T-cell (primary cell): ENCODE measurements at places on chromosomes 5 and 9. TPM values are rescaled to one million over a fixed set of nuclear protein-coding genes. Genes with fewer than 3 reads are reported as not detected.

GRCh38 chr9:136248951-136249876 is 3.6 kb upstream of the QSOX2 start:
- no peaks in the 10 kb centered on the region for H3K27me3 ChIP-seq
- H3K27ac ChIP-seq, result no peak overlapping the region
- H3K4me1 ChIP-seq, result peaks cover 18% of the 10 kb centered on the region
- H3K36me3 ChIP-seq, result no peaks in the 10 kb centered on the region
- H3K4me3 ChIP-seq, result no peak overlapping the region

FSD1L gene
- total RNA-seq, result 2.3 TPM

LHX6 gene
- not detected for total RNA-seq

ITK gene
- 286 TPM for total RNA-seq

LRSAM1 gene
- 17.9 TPM for total RNA-seq

DNA sequence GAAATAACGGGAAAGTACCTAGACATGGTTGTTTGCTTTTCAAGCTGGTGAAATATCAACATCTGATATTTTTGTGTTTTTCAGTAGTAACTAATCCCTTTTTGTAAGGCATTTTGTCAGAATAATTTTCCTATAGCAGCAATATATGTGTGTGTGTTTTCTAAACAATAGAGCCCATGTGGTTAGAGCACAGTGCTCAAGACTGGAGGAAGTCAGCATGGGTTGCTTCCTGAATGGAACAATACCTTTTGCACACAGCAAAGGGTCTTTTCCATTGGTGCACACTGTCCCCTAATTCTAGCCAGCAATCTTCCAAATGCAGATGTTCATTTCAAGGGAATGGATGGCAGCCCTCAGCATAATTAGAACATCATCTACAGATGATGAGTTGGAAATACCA is 270.1 kb downstream of the AOPEP start:
- no peak overlapping the region for H3K4me3 ChIP-seq
- no peak for DNase-seq
- no peaks in the 10 kb centered on the region for H3K36me3 ChIP-seq
- H3K4me1 ChIP-seq, result no peaks in the 10 kb centered on the region
- peaks cover 5% of the 10 kb centered on the region for H3K27me3 ChIP-seq

DNA sequence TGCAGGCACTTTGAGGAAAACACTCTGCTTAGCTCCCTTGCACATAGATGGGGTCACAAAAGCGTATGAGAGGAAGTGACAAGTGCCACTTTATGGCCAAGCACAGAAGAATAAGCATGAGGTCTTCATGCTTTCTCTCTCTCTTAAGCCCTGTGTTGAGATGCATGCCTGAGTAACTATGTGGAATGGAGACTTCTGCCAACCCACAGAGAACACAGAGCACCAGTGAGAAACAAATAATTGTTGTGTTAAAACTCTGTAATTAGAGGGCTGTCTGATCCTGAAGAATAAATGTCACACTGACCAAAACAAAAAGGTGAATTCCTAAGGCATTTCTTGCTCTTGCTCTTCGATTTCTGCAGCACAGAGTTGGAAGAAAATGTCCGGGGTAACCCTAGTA is 488.5 kb downstream of the CTNND2 start:
- no peaks in the 10 kb centered on the region for H3K27me3 ChIP-seq
- no peaks in the 10 kb centered on the region for H3K36me3 ChIP-seq
- no peaks in the 10 kb centered on the region for H3K4me1 ChIP-seq
- H3K27ac ChIP-seq, result no peak overlapping the region
- no peak overlapping the region for H3K4me3 ChIP-seq
- DNase-seq, result no peak

DNA sequence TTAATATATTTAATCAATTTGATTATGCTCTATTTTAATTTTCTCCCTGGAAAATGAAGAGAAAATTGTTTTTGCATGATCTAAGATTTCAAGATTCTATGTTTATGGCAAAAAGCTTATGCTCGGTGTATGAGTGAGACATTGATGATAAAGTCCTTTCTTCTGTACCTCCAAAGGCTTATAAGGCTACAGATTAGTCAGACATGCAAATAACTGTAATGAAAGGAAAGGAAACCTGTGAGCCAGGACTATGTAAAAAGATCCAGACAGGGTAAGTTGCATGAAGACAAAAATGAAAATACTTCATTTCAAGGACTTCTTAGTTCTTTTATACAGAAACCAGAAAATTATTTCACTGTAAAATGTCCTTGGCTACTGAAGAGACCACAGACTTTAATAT is 52.2 kb upstream of the EDIL3 start:
- no peak for DNase-seq
- no peaks in the 10 kb centered on the region for H3K4me1 ChIP-seq
- no peaks in the 10 kb centered on the region for H3K27me3 ChIP-seq
- H3K4me3 ChIP-seq, result no peak overlapping the region

- no peak overlapping the region for H3K27ac ChIP-seq
- H3K4me1 ChIP-seq, result no peaks in the 10 kb centered on the region
- H3K36me3 ChIP-seq, result no peaks in the 10 kb centered on the region
- DNase-seq, result no peak
- H3K27me3 ChIP-seq, result no peaks in the 10 kb centered on the region
Observed at GRCh38 chr5:92945605-92946097, 635.4 kb downstream of the NR2F1-AS1 start.

DNA sequence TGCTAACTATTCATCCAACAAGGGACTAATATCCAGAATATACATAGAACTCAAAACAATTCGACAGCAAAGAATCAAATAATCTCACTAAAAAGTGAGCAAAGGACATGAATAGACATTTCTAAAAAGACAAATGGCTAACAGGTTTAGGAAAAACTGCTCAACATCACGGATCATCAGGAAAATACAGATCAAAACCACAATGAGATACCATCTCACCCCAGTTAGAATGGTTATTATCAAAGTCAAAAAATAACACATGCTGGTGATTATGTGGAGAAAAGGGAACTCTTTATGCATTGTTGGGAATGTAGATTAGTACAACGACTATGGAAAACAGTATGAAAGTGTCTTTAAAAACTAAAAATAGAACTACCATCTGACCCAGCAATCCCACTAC is 150.1 kb downstream of the DEPDC1B start:
- H3K4me1 ChIP-seq, result no peaks in the 10 kb centered on the region
- H3K27me3 ChIP-seq, result no peaks in the 10 kb centered on the region
- H3K36me3 ChIP-seq, result no peaks in the 10 kb centered on the region
- DNase-seq, result no peak
- H3K27ac ChIP-seq, result no peak overlapping the region

DNA sequence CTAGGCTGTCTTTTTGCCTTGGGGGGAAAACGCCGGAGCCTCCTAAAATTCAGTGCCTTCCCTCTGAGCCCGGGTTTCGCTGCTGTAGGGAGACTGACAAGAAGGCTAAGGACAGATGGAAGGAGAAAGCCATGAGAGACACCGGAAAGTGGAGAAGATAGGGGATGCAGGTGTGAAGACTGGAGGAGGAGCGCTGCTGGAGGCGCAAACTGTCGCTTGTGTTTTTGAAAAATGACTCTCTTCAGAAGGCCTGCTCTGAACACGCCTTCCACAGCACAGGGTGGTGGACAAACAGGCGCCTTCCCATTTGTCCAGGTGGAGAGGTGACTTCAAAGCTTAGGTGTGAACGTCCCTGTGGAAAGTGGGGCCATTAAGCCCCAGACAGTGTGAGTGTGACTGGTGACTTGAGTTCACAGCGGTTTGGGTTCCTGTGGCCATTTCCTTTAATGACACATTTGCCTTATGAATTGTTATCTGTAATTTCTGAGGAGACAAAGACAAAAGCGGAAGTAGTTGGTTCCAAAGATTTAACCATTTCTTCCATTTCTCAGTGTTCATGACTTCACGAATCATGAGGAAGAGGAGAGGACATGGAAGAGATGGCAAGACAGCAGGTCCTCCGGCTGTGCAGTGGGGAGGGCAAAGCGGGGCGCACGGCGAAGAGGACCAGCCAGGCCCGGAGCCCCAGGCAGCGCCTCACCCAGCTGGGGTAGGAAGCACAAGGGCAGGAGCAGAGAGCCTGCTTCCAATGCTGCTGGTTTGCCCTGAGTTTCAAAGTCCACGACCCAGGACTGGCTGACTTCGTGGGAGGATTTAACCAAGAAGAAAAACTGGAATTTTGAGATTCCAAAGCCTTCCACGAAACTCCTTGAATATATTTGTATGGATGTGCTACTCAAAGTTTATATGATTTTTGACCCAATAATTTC is 27.8 kb upstream of the SEMA4D start:
- H3K27ac ChIP-seq, result peak overlapping the region; percentile 10
- DNase-seq, result no peak
- H3K36me3 ChIP-seq, result no peaks in the 10 kb centered on the region
- H3K27me3 ChIP-seq, result no peaks in the 10 kb centered on the region
- H3K4me3 ChIP-seq, result no peak overlapping the region
- peaks cover 85% of the 10 kb centered on the region for H3K4me1 ChIP-seq

DNA sequence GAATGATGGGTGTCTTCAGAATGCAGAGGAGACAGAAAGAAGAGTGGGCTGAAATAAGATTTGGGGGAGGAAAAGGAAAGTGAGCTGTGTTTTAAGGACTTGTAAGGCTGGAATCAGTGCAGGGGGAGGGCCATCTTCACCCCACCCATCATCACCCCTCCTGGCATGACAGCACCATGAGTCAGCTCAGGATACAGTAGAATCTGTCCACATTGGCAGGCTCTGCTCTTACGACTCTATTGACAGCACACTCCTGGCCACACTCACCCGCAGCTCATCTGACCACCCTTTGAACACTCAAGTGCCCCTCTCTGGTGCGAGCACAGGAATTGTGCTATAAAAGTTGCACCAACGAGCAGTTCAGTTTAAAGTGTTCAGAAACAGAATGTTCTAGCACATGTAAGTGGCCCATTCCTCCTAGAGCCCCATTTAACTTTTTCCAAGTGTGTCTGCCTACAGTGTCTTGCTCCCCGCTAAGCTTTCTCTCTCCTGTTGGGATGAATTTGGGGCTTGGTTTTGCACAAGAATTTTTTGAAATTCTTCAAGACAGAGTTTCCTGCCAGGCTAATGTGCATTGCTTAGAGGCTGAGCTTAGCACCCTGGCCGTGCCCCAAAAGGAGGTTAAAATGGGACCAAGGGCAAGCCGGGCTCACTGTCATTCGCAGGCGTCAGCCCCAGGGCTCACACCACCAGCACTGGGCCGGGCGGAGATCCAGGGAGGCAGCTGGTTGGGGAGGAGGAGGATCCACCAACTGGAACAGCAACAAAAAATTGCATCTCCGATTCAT is 12.0 kb downstream of the ADRA1B start:
- no peak for DNase-seq
- no peaks in the 10 kb centered on the region for H3K36me3 ChIP-seq
- H3K4me1 ChIP-seq, result no peaks in the 10 kb centered on the region
- no peak overlapping the region for H3K27ac ChIP-seq

DNA sequence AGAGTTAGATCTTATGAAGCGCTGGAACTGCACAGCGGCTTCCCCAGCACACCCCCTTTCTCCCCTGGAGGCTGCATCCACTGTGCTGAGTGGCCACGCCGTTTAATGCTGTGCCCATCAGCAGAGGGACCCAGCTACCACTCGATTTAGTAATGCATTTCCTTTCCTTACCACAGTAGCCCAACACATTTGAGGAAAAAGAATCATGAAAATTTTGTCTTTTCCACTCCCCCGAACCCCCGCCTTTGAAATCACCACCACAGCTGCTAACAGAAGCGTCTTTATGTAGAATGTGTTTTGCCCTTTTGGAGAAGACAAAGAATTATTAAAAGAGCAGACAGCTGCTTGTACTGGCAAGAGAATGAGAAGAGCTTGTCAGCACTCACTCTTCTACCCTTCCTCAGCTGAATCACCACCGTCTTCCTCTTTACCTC is 73.2 kb downstream of the ACER2 start:
- no peak for DNase-seq
- H3K27me3 ChIP-seq, result no peaks in the 10 kb centered on the region
- no peaks in the 10 kb centered on the region for H3K4me1 ChIP-seq
- no peak overlapping the region for H3K27ac ChIP-seq
- H3K4me3 ChIP-seq, result no peak overlapping the region

FOXD4 gene
- not detected for total RNA-seq

DNA sequence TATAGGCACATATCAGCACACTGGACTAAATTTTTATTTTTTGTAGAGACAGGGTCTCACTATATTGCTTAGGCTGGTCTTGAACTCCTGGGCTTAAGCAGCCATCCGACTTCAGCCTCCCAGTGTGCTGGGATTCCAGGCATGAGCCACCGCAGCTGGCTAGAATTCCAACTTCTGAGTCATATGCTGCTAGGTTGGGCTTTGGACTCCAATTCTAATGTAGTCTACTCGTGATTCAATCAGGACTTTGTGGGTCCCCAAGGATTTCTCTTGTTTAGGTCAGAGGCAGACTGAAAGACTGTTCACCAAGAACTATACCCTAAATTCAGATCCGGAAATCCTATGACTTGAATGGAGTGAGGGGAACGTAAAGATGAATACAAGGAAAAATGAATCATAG is 68.2 kb upstream of the CHD1 start:
- H3K27me3 ChIP-seq, result no peaks in the 10 kb centered on the region
- no peak overlapping the region for H3K27ac ChIP-seq
- H3K36me3 ChIP-seq, result no peaks in the 10 kb centered on the region

KIF24 gene
- 0.20 TPM for total RNA-seq

GRCh38 chr5:142000704-142001484 is 11.9 kb downstream of the GNPDA1 start:
- no peak overlapping the region for H3K4me3 ChIP-seq
- H3K4me1 ChIP-seq, result peaks cover 12% of the 10 kb centered on the region
- peak; percentile 37 for DNase-seq
- H3K27ac ChIP-seq, result no peak overlapping the region
- H3K27me3 ChIP-seq, result no peaks in the 10 kb centered on the region

IGIP gene
- total RNA-seq, result 10.8 TPM

OBP2B gene
- not detected for total RNA-seq

DNA sequence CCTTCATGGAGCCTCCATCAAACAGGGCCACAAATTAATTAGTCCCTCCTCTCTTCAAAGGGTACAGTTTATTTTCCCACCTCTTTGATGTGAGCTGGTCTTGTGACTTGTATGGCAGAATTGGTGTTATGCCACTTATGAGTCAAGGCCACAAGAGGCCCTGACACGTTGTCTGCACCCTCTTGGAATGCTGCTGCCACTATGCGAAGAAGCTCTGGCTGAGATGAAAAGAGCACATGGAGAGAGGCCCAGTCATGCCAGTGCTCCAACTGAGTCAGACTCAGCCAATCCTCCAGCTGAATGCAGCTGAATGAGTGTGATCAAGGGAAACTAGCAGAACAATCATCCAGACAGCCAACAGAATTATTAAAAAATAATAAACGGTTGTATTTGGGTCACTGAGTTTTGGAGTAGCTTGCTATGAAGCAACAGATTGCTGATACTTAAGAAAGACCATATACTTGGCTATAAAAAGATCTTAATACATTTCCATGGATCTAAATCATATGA is 128.3 kb downstream of the MARCHF11 start:
- no peaks in the 10 kb centered on the region for H3K27me3 ChIP-seq
- no peak overlapping the region for H3K4me3 ChIP-seq
- no peak for DNase-seq
- no peak overlapping the region for H3K27ac ChIP-seq
- no peaks in the 10 kb centered on the region for H3K36me3 ChIP-seq

NME5 gene
- total RNA-seq, result not detected

- peaks cover 10% of the 10 kb centered on the region for H3K27me3 ChIP-seq
- no peak overlapping the region for H3K4me3 ChIP-seq
- no peak for DNase-seq
- no peaks in the 10 kb centered on the region for H3K36me3 ChIP-seq
- no peak overlapping the region for H3K27ac ChIP-seq
- H3K4me1 ChIP-seq, result no peaks in the 10 kb centered on the region
Observed at GRCh38 chr5:115084246-115084793, 85.4 kb downstream of the TRIM36 start.

GRCh38 chr9:16154521-16155078 is 601.8 kb downstream of the CCDC171 start:
- peak overlapping the region; percentile 29 for H3K4me3 ChIP-seq
- peaks cover 2% of the 10 kb centered on the region for H3K4me1 ChIP-seq
